ENCODE measurements at places on chromosomes 1 and 21. TPM values are rescaled to one million over a fixed set of nuclear protein-coding genes. Genes with fewer than 3 reads are reported as not detected.

DNA sequence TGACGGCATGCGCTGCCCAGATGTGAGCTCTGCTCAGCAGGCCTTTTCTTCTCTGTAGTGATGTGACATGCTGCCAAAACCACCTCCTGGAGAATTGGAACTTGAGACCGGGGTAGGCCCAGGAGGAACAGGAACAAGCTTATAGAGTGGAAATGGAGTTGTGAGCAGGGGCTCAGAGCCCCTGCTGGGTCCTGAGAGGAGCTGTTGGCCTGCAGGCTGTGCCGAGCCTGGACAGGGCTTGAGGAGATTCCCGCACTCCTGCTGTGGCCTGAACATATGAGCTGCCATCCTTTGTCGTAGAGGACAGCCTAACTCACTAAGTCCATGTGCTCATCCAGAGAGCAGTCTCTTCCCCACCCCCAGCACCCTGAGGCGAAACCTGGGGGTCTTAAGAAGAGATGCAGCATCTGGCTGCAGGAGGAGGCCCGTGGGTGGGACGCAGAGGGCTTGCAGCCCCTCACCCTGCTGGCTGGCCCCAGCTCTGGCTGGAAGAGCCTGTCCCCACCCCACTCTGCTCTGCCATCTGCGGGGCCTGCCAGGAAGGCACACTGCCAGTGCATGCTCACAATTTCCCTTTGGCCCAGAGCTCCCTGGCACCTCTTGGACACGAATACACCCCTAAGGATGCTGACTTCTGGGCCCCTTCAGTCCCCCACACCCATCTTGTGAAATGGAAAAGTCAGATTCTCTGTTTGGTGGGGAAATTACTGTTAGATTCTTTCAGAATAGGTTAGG is 42.5 kb downstream of the PTPRF start:
- DNase-seq, result no peak

DNA sequence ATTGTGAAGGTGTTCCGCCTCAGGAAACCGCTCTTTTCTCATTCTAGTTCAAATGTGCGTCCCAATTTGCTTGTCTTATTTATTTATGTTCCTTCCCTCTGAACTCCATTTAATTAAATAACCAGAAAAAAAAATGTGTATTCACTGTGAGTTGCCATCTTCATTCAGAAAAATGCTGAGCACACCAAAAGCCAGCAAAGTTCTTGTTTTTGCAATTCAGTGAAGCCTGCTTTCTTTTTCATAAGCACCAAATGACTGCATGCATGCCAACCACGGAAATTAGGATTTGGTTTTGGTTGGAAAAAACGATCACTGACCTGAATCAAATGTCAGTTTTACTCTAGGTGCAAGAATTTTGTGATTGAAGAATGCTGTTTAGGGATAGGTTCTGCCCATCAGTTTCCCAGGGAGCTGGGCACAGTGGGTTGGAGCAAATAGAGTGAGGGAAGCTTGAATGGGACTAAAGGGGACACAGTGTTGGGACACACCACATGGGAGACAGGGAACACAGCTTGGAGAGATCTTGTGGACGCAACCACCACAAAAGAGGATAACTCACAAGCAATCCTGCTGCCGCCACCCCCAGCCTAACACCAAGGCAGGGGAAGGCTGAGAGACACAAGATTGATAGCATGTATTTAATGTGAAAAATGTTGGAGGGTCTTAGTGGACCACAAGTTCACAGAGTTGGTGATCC is 183.4 kb upstream of the GALNT2 start:
- no peak for DNase-seq

- no peak for DNase-seq
Observed at GRCh38 chr1:179080866-179081686, 794 bp upstream of the TOR3A start.

- DNase-seq, result no peak
Observed at GRCh38 chr1:26877326-26877725, 12.8 kb downstream of the GPN2 start.

GRCh38 chr1:19029191-19030085 is 73.0 kb upstream of the IFFO2 start:
- DNase-seq, result no peak

GRCh38 chr1:207414606-207415108 is 39.5 kb upstream of the CR2 start:
- DNase-seq, result no peak

- DNase-seq, result peak; percentile 39
Observed at GRCh38 chr1:181485287-181486097, 2.2 kb downstream of the CACNA1E start.

DNA sequence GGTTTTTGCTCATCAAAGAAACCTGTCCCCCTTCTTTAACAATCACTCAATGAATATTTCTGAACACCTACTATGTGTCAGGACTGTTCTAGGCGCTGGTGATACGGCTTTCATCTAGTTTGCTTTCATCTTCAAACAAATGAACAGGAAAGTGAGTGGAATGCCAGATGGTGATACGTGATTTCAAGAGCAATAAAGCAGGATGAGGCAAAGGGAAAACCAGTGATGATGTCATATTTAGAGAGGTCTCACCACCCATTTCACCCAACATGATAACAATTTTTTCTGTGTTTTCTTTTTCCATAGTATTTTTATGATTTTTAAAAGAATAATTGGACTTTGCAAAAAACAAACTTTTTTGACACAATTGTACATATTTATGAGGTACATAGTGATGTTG is 11.3 kb upstream of the SLC6A17 start:
- no peak for DNase-seq

The SLAMF6 gene
- polyA plus RNA-seq, result 0.13 TPM

Measured in left kidney (tissue), 8 donors.